ENCODE measurements at places on chromosomes 12 and 14. TPM values are rescaled to one million over a fixed set of nuclear protein-coding genes. Genes with fewer than 3 reads are reported as not detected.

The TMEM30B gene
- total RNA-seq, result 0.18 TPM

The RTN1 gene
- 0.18 TPM for total RNA-seq

The CACNB3 gene
- total RNA-seq, result 11.7 TPM

The VASH1 gene
- 17.3 TPM for total RNA-seq

The ATF7 gene
- total RNA-seq, result 12.6 TPM

The DIO2 gene
- 4.0 TPM for total RNA-seq

The SOAT2 gene
- not detected for total RNA-seq

The TAS2R14 gene
- 0.54 TPM for total RNA-seq

The OR6C2 gene
- total RNA-seq, result not detected

Data from cardiac atrium fibroblast (primary cell).